ENCODE measurements at places on chromosomes 5 and 9.

- no peak for DNase-seq
These were observed 226.9 kb downstream of the CAAP1 start for GRCh38 chr9:26665666-26666065.

GRCh38 chr9:87113874-87114273, 166.6 kb upstream of the GAS1 start:
- no peak for DNase-seq

DNA sequence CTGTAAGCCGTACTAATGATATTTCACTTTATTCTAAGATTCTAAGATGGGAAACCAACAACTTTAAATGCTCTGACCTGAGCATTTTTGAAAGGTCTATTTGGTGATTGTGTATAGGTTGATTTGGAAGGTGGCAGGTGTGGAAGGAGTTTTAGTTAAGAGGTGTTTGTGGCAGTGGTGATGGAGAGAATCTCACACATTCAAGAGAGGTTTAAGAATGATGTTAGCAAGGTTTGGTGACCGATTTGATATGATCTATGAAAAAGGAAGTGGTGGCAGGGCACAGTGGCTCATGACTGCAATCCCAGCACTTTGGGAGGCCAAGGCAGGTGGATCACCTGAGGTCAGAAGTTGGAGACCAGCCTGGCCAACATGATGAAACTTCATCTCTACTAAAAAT, 319.2 kb upstream of the CD180 start:
- DNase-seq, result no peak

DNA sequence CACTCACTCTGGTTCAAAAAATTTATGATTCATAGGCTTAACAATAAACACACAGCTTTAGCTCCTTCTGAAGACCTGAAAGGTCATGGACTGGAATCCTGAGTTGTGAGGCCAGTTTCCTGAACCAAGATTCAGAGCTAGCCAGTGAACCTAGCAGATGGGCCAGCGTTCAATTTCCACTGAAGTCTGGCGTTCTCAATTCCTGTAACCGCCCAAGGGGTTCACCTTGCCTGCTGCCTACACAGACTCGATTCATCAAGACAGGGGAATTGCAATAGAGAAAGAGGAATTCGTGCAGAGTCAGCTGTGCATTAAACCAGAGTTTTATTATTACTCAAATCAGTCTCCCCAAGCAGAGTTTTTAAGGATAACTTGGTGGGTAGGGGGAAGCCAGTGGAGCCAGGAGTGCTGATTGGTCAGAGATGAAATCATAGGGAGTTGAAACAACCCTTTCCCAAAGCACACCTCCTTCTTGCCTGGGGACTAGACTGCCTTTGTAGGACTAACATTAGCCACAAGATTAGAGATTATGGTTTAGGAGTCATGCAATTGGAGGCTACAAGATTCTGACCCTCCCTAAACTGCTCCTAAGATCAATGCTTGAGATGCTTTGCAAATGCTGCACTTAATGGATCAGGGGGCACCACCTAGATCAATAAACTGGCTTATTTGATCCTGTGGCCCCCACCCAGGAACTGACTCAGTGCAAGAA, 117.5 kb upstream of the SHB start:
- DNase-seq, result no peak

DNA sequence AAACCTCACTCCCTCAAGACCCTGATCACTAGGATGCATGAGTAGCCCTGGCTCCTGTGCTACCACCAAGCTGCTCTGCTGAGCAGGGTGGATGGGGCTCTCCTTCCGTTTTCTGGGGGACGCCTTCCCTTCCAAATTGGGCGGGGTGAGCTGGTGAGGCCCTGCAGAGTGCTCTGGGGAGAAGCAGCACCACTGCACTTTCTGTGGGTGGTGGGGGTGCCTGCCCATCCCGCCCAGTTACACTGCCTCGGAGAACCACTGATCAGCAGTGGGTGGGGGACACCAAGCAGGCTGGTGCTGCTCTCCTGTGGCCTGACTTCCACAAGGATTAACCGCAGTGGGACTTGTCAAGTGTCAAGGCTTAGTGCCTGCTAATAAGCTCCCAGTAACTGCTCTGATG, 19.0 kb downstream of the GFPT2 start:
- DNase-seq, result peak; percentile 32

- no peak for DNase-seq
These were observed 93.6 kb upstream of the MTAP start for GRCh38 chr9:21708856-21709255.

- no peak for DNase-seq
These were observed 27.7 kb upstream of the DAPK1 start for GRCh38 chr9:87469793-87470465.

- DNase-seq, result peak; percentile 88
These were observed 2.5 kb downstream of the FIBCD1 start for GRCh38 chr9:130936285-130937117.

DNA sequence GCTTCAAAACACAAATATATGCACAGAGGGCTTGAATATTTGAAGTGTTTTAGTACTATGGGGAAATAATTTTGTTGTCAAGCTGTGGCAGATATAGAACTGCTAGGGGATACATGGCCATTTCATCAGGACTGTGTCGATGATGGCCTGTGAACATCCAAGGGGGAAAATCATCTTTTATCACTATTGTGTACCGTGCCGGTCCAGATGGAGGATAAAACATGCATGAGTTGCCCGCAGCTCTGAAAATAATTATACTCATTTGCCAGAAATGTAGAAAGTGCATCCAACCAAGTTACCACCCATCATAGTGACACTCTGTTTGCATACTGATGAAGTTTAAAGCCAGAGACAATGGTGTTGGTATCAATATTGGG, 405.9 kb downstream of the ZSWIM6 start:
- DNase-seq, result no peak

GRCh38 chr5:142618130-142618523, 67.8 kb downstream of the FGF1 start:
- peak; percentile 87 for DNase-seq

DNA sequence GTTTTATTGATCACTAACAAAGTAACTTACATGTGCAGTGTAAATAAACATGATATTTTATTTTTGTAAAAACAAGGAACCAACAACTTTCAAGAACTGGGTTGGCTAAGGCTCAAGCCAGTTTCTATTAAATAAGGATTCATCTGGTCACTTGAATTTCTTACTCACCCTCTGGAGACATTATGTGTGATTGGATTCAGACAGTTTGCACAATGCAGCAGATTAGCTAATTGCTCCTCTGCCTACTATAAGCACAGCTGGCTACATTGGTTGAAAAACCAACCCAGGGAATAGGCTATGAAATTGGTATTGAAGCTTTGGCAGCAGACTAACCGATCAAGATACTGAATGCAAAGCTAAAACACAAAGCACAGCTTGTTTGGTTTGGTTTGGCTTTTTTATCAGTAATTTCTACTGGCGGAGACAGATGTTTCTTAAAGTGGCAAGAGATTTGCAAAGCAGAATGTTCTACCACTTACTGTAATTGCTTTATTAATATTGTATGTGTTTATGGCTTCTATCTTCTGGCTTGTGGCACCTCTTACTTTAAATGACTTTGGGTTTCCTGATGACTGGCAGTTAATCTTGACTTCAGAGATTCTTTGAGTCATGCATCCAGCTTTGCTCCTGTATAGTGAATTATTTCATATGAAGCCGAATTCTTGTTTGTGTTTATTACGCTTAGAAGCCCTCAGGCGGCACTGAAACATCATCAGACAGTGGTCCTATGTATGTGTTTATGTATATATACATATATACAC, 231.5 kb downstream of the MPDZ start:
- no peak for DNase-seq

GRCh38 chr5:177446200-177447065, at the start of gene PRR7:
PRR7 (plus strand) TSS chr5:177446814; CDS start chr5:177455068, 8,254 bp downstream.
- peak; percentile 88 for DNase-seq

DNA sequence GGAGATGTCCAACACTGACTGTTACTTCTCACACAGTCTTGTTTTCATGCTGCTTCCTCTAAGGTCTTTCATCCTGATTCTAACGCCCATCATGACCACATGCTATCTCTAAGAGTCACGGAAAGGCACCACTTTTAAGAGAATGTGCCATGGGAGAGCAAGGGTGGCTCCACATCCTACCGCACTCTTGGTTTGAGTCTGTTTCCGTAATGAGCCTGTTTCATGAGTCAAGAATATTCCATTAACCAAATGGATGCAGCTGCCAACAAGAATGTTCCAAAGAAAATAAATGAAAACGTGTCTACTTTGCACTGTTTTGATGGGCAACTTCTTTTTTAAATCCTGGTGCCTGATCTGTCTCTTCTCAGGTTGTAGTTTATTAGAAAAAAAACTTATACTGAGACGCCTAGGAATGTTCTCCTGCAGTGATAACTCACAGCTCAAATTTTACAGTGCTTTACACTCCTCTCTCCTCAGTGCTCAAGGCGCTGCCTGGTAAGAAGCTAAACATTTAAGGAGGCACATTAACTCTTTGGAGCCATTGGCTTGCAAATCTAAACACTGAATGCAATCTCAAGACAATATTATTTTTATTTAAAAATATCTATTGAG, 124.3 kb downstream of the FGF1 start:
- DNase-seq, result no peak

- DNase-seq, result no peak
These were observed 668.4 kb upstream of the FAM174A start for GRCh38 chr5:99866740-99867139.

- DNase-seq, result peak; percentile 47
These were observed 135.4 kb downstream of the ATG10 start for GRCh38 chr5:82107267-82107666.

DNA sequence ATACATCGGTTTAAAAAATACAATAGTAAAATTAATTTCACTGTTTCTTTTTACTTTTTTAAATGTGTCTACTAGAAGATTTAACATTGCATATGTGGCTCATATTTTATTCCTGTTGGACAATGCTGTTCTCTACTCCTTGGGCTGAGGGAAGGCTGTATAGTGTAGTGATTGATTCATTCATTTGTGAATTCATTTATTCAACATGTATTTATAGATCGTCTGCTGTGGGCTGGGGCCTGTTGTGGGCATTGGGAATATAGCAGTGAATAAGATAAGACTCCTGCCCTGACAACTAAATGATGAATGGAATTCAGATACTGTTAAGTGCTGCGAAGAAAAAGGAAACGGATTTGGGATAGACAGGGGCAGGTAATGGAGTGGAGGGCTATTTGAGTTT, 55.7 kb downstream of the ZNF618 start:
- no peak for DNase-seq

- peak; percentile 4 for DNase-seq
These were observed 509.9 kb downstream of the ZNF608 start for GRCh38 chr5:124236361-124237205.

- no peak for DNase-seq
These were observed 2.0 kb upstream of the GRHPR start for GRCh38 chr9:37420271-37421215.

DNA sequence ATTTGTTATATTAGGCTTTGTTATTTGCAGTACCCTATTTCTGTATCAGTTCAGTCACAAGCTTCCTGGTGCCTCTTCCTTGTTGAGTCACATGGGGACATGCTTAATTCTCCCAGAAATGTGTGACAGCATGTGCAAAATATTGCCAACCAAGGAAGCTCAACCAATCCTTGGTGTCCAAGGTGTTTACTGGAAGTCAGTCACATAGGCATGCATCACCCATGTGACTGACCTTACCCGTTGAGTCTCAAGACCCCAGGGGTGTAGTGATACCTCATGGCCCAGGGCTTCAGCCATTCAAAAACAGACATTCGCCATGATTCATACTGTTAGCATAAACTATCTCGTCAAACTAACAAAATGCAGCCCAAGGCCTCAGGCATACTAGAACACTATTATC, 9.3 kb upstream of the ANKDD1B start:
- peak; percentile 26 for DNase-seq

DNA sequence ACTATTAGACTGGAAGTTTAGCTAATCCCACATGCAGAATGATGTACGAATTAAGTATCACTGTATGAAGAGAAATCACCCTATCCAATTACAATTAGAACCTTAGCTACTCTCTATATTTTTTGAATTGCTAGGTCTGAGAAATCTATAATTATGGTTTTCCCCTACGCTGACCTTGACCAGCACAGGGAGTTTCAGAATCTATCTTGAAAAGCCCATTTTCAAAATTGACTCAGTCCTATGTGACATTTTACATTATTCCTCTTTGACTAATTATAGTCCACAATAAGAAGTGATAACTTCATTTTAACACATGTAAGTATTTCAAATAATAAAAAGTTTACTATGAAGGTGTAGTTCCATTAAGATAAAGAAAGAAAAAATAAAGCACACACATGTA, 21.5 kb downstream of the NUDT12 start:
- DNase-seq, result no peak

DNA sequence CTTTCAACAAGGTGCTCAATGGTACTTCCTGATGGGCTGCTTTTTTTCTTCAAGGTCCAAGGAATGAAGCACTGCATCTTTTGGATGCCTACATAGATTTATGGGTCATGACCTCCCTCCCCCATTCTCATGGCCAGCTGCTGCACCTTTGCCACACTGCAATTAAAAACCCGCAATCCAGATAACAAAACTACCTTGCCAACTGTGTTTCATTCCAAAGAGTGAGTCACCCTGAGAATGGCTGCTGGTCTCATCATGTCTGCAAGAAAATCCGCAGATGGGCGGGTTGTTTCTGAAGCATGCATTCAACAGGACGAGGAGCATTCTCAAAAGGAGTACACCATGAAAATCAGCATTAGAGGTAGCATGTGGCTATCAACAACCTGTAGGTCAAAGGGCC, 139.8 kb downstream of the ELAVL2 start:
- no peak for DNase-seq

GRCh38 chr5:68463606-68464005, 248.1 kb downstream of the PIK3R1 start:
- DNase-seq, result no peak

DNA sequence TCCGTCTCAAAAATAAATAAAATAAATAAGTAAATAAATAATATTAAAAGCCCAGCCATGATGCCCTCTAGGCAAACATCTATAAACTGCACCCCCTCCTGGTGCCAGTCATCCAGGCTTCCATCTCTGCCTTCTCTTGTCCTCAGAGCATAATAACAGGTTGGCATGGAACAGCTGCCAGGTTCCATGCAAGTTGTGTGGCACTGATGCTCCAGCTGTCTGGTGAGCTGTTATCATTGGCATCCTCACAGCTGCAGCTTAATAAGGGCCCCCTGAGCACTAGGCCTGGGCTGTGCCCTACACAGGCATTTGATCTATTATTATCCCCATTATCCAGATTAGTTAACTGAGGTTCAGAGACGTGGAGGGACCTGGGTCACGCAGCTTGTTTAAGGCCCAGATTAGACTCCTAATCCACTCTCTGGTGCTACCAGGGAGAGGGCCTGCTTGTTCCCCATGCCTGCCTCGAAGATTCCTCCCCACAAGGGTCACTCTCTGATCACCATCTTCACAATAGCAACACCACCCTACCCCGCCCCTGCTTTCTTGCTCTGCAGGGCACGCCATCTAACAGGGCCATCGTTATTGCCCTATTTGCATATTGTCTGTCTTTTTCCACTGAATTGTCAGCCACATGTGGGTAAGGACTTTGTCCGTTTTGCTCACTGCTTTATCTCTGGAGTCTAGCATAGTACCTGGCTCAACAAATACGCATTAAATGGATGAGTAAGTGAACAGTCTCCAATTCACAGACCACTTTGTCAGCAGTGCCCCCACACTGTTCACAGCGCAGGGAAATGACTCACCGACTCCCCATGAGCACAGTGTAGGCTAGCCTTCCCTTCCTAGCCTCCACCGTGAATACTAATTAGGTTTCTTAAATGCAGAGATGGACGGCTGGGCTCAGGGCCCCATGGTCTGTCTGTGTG, 1.5 kb upstream of the DNM1 start:
- DNase-seq, result peak; percentile 62
